ENCODE measurements at places on chromosomes 5 and 9. TPM values are rescaled to one million over a fixed set of nuclear protein-coding genes. Genes with fewer than 3 reads are reported as not detected.

Gene RASEF
- 14.1 TPM for total RNA-seq

Gene PRR16
- total RNA-seq = not detected

DNA sequence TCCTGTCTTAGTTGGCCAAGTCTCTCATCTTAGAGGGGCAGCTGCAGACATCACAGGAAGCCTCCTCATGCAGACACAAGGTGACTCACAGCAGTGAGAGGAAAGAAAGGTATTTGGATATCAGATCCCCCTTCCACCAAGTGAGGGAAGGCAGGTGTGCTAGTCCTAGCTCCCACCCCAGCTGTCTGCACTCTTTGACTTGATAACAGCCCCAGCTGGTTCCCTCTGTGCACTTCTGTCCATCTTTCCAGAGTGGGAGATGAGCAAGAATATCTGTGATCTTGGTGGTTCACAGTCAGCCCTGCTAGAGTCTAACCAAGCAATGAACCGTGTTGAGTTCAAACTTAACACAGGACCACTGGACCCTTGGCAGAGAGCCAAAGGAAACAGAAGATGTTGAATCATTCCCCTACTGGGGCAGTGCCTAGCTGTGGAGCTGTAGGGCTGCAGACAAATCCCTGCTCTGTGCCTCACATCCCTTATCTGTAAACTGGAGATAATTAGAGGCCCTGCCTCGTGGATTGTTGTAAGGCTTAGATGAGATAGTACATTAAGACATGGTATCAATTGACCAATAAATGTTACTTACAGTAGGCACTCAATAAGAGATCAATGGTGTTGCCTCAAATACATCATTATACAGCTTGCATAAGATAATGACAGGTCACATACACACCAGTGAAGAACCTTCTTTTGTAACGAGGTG, 39.1 kb downstream of the SH3RF2 start:
- H3K4me1 ChIP-seq = peaks cover 47% of the 10 kb centered on the region
- no peaks in the 10 kb centered on the region for H3K27me3 ChIP-seq
- no peak overlapping the region for H3K4me3 ChIP-seq
- no peak overlapping the region for H3K27ac ChIP-seq
- peaks cover 5% of the 10 kb centered on the region for H3K36me3 ChIP-seq

DNA sequence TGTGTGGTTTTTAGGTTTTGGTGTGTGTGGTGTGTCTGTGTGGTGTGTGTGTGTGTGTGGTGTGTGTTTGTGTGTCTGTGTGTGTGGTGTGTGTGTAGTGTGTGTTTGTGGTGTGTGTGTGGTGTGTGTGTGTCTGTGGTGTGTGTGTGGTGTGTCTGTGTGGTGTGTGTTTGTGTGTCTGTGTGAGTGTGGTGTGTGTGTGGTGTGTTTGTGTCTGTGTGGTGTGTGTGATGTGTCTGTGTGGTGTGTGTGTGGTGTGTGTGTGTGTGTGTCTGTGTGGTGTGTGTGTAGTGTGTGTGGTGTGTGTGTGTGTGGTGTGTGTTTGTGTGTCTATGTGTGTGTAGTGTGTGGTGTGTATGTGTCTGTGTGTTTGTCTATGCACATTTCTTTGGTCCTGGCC, 25.0 kb upstream of the NKD2 start:
- H3K4me3 ChIP-seq = no peak overlapping the region
- H3K36me3 ChIP-seq = no peaks in the 10 kb centered on the region
- no peaks in the 10 kb centered on the region for H3K4me1 ChIP-seq
- no peak for DNase-seq
- H3K27ac ChIP-seq = peak overlapping the region; percentile 80
- peaks cover 18% of the 10 kb centered on the region for H3K27me3 ChIP-seq

GRCh38 chr9:71858812-71859211, 52.2 kb downstream of the ABHD17B start:
- DNase-seq = no peak
- H3K27me3 ChIP-seq = no peaks in the 10 kb centered on the region
- peaks cover 32% of the 10 kb centered on the region for H3K36me3 ChIP-seq
- H3K4me1 ChIP-seq = no peaks in the 10 kb centered on the region

GRCh38 chr9:114237781-114238180, 82.4 kb downstream of the COL27A1 start:
- no peaks in the 10 kb centered on the region for H3K27me3 ChIP-seq
- H3K4me3 ChIP-seq = no peak overlapping the region
- H3K27ac ChIP-seq = no peak overlapping the region
- peaks cover 18% of the 10 kb centered on the region for H3K36me3 ChIP-seq

GRCh38 chr9:37667706-37668105, 17.0 kb downstream of the FRMPD1 start:
- no peaks in the 10 kb centered on the region for H3K36me3 ChIP-seq
- H3K27me3 ChIP-seq = peaks cover 63% of the 10 kb centered on the region
- H3K4me3 ChIP-seq = no peak overlapping the region
- DNase-seq = no peak
